ENCODE measurements at places on chromosomes 2 and 18.
A peak's percentile ranks its signal among the peaks of the same experiment; 100 is the strongest.

DNA sequence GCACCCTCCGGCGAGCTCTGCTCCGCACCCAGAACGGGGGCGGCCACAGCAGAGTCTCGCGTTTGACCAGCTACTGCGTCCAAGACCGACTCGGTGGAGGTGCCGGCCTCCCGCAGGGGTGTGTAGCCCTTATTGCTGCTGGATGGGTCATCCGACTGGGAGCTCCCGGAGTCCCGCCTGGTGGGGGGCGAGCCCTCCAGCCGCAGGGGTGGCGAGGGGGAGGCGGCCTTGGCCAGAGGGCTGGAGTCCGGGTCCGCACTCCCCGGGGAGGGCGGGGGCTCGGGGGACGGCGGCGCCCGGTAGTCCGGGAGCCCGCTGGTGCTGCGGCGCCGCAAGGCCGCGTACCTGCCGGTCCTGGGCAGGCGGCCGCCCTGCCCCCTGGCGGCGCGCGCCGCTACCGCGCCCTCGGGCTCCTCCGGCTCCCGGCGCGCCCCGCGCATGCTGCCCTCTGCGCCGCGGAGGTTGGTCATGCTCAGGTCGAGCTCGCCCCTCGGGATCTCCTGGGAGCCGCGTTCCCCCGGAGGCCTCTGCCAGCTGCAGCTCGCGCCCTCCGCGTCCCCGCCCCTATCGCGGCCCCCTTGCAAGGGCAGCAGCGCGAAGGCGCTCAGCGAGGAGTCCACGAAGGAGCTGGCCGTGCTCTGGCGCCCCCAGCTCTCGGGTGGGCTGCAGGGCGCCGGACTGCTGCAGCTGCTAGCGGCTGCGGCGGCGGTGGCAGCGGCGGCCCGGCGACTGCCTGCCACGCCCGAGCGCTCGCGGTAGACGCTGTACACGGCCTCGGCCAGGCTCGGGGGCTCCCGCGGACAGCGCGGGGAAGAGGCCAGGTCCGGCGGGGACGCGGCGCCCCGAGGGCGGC, 4.8 kb downstream of the TMEM200C start:
- DNase-seq: no peak

- DNase-seq: no peak
Observed at GRCh38 chr18:79643054-79643984, 36.3 kb upstream of the CTDP1 start.

DNA sequence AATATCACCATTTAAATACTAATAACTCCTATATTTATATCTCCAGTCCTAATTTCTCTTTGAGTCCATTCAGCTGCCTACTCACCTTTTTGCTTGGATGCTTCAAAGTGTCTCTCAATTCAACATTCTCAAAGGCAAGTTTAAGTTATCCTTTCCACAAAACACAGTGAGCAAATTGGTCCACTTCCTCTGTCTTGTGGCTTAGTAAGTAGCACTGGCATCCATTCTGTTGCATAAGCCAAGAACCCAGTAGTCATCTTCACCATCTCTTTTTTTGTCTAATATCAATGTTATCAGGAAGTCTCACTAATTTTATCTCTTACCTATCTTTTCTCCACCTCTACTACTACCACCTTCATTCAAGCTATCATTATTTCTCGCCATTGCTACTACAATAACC, 27.4 kb upstream of the IL1RL1 start:
- no peak for DNase-seq

DNA sequence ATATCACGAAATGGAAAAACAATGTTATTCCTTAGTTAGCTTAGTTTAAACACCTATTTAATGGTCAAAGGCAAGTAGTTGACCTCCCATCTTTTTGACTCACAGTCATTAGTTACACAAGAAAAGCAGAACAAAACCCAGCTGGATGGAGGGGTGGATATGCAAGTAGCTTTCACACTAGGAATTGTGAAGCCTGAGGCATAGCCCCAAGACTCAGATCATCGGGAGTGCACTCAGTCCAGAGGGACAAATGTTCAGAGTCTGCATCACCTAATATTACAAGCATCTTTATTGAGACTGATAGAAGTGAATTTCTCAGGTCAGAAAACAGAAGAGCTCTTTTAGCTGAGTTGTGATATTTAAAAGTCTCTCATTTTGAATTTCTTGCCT, 15.5 kb upstream of the CPS1 start:
- DNase-seq: no peak

DNA sequence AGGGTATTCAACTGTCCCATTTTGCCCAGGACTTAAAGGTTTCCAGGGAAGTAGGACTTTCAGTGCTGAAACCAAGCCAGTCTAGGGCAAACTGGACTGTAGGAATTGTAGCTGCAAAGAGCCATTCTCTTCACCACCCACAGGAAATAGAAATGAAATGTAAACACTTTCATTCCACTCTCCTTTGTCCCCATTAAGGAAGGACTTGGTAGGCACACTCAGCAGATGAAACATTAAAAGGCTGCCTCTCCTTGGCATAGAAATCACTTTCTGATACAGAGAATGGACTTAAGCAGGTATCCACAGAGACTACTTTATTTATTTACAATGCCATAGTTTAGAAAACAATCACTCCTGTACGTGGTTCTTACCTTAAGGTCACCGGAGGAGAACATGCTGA, 102.9 kb upstream of the CCDC195 start:
- DNase-seq: no peak

GRCh38 chr2:1561811-1562421, 148.7 kb downstream of the TPO start:
- DNase-seq: no peak

DNA sequence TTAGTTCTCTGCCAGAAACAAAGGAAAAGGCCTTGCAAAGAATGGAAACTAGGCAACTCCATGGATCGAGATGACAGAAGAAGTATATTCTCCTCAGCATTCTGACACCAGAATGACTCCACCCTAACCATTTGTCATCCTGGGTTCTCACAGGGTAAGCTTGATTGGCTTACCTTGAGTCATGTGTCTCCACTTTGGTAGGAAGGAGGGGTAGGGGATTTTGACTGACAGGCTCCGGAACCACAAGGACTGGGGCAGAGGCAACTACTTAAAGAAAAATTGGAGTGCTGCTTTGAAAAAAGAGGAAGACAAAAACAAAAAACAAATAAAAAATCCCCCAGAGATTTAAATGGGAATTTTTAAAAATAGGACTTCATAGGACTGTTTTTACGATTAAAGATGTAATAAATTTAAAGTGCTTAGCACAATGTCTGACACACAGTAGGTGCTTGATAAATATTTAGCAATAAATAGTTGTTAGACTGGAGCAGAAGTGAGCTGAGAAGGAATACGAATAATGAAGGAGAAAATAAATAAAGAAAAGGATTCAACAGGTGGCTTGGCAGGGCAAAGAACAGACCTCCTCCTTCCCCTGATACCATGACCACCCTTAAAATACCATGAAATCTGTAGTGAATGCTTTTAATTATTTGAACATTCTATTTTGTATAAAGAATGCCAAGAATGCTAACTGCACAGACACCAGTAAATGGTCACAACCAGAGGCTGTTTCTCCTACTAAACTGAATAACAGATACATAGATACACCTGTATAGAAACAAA, 230.2 kb downstream of the CDCA7 start:
- no peak for DNase-seq

GRCh38 chr18:48345596-48345995, 63.6 kb downstream of the ZBTB7C start:
- no peak for DNase-seq

GRCh38 chr18:27136208-27136535, 48.9 kb downstream of the CHST9 start:
- DNase-seq: peak; percentile 3

DNA sequence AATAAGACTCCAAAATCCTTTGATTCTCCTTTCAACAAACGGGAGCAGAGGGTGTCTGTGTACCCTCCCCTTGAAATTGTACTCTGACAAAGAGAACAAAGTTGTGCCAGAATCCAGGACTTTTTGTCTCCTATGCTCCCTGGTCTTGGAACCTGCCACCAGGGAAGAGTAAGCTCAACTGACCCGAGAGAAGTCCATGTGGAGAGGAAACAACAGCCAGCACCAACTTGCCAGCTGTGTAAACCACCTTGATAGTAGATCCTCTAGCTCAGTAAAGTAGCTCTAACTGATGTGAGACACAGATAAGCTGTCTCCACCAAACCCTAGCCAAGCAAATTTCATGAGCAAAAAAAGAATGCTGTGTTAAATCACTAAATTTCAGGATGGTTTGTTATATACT, 46.9 kb downstream of the LNPK start:
- no peak for DNase-seq

GRCh38 chr2:14424478-14425390, 207.8 kb upstream of the LRATD1 start:
- no peak for DNase-seq

- no peak for DNase-seq
Observed at GRCh38 chr2:19847486-19847885, 54.3 kb downstream of the TTC32 start.

DNA sequence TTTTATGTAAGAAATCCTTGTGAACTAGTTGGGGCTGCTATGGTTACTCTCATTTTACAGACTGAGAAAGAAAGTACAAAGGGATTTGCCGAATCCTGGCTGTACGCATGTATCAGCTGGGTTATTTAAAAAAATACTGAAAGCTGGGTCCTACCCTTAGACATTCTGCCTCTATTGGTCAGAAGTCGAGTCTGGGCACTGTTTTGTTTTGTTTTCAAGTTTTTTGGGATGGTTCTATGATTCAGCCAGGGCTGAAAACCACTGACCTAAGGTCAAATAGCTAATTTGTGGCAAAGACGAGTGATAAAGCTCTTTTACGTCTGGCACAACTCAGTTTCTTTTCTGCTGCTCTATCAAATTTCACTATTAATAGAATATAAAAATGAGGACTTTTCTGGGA, 5.9 kb upstream of the SLC8A1 start:
- no peak for DNase-seq

DNA sequence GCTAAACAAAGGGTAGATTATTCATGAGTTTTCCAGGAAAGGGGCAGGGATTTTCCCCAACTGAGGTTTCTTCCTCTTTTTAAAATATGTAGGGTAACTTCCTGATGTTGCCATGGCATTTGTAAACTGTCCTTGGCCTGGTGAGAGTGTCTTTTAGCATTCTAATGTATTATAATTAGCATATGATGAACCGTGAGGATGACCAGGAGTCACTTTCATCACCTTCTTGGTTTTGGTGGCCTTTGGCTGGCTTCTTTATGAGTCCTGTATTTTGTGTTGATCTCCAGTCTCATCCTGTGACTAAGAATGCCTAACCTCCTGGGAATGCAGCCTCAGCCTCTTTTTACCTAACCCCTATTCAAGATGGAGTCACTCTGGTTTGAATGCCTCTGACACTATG, 391.0 kb upstream of the LINC00305 start:
- no peak for DNase-seq

GRCh38 chr2:20692081-20692480, 25.1 kb downstream of the GDF7 start:
- no peak for DNase-seq

GRCh38 chr18:3605486-3605952, 155.5 kb downstream of the TGIF1 start:
- DNase-seq: no peak

GRCh38 chr2:42942214-42942989, 150.0 kb upstream of the HAAO start:
- DNase-seq: no peak

DNA sequence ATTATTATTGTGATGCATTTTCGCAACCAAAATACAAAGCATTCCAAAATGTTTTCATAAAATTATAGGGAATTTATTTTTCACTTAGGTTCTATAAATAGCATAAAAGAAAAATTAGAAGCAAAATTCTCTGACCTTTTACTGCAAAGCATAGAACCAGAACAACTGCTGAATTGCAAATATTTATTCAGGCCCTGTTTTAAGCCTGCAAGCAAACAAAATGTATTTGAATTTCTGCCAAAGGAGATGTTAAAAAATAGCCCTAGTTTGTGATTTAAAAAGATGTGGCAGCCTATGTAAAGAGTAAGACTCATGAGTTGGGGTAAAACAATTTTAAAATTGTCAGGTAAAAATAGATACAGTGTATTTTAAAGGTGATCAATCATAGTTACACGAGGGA, 138.1 kb downstream of the KCNJ3 start:
- no peak for DNase-seq

DNA sequence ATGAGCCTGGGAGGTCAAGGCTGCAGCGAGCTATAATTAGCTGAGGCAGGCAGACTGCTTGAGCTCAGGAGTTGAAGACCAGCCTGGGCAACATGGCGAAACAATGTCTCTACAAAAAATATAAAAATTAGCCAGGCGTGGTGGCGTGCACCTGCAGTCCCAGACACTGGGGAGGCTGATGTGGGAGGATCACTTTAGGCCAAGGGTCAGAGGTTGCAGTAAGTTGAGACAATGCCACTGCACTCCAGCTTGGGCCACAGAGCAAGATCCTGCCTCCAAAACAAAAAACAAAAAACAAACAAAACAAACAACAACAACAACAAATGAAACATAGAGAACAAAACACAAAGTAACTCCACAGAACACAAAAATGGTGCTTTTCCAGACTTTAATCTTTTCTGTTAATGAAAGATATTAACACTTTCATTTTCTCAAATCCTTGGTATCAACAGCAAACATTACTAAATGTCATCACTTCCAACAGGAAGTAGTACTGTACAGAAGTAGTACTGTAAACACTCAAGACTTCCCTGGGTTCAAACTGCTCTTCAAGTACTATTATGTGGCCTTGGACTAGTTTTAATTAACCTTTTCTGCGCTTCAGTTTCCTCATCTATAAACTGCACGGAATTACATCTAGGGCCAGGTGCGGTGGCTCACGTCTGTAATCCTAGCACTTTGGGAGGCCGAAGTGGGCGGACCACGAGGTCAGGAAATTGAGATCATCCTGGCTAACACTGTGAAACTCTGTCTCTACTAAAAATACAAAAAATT, 27.9 kb downstream of the PUM2 start:
- DNase-seq: no peak

DNA sequence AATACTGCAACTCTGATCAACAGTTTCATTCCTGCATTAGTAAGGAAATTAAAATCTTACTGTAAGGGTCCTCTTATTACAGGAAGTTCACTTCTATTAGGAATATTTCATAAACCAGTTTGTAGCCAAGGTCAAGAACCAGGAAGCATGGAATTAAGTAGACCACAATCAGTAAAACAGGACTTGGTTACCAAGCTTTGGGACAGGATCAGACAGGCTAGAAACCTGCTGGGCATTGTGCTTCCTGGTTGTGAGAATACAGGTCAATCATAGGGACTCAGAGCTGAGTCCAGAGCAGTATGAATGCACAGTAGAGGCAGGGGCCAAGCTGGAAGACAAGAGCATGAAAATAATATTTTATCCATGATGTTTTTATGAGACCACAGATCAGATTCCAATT, 248.0 kb downstream of the IKZF2 start:
- no peak for DNase-seq
